ENCODE measurements at places on chromosomes 12 and 14.
A peak's percentile ranks its signal among the peaks of the same experiment; 100 is the strongest.

DNA sequence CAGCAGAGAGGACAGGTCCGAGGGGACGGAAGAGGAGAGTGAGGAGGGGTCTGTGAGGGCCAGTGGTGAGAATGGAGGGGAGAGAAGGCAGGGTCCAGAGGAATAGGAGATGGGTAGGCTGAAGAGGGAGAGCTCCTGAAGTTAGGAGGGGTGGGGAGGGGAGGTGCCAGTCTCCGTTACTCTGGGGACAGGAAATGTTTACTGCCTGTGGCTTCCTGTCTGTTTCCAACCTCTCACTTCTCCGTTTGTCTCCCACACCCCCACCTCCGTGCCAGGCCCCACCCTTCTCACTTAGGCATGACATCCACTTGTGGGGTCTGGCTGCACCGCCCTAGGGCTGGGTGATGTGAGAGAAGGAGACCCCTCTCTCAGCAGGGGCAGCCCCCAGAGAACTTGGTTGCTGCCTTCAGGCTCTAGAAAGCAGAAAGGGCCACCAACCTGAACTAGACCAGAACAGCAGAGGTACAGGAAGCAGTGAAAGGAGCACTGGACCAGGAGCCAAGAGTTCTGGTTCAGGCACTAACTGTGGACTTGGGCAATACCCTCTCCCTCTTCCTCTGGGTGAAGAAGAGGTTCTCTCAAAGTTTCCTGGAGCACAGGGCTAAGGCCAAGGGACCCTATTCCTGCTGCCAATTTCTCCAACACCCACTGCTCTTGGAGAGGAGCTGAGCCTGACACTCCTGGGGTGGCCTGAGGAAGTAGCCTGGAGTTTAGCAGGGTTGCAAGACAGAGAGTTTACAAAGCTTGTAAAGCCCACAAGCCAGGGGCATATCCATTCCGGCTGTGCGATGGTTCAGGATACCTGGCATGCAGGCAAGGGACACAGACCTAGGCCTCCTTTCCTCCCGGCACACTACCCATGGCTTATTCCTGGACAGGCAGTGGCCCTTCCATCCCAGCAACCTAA lies 5.5 kb downstream of the ITGA5 start:
- DNase-seq, result peak; percentile 75

- peak; percentile 76 for DNase-seq
Measured at GRCh38 chr12:11836282-11837151, 187.0 kb downstream of the ETV6 start.

GRCh38 chr12:111221062-111222026 lies 147.6 kb downstream of the PHETA1 start:
- no peak for DNase-seq

- DNase-seq, result no peak
Measured at GRCh38 chr12:68803948-68804656, 3.9 kb upstream of the MDM2 start.

GRCh38 chr12:1929985-1930802 lies 11.7 kb upstream of the CACNA2D4 start:
- no peak for DNase-seq

DNA sequence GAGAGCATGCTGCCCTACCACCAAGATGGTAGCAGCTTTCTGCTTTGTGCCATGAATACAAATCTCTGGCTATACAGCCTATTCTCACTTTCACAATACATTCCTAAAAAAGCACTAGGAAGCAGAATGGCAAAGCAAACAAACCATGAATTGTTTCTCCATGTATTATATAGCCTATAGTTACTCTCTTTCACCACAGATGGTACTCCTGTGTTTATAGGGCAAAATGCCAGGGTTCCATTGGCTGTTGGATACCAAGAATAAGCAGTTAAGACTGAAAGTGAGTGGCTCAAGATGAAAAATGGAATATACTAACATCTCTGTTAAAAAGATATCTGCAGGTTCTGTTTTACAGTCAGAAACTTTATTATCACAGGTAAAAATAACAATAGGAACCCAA lies 11.1 kb downstream of the ARF3 start:
- no peak for DNase-seq

DNA sequence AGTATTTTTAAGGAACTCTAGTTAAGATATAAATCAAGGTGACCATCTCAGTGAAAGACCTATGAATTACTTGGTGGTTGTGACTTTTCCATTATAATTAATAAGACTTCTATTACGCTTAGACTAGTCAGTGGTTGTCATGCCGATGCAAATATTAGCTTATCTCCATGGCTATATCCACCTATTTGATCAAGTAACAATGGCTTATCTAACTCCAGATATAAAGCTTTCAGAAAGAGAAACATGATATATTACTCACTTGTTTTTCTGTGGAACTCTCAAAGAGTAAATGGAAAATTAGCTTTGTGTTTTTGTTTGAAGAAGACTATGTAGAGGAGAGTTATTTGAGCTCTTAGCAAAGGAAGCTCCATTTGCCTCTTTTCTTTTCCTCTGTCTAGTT lies 323.8 kb upstream of the DCN start:
- no peak for DNase-seq

DNA sequence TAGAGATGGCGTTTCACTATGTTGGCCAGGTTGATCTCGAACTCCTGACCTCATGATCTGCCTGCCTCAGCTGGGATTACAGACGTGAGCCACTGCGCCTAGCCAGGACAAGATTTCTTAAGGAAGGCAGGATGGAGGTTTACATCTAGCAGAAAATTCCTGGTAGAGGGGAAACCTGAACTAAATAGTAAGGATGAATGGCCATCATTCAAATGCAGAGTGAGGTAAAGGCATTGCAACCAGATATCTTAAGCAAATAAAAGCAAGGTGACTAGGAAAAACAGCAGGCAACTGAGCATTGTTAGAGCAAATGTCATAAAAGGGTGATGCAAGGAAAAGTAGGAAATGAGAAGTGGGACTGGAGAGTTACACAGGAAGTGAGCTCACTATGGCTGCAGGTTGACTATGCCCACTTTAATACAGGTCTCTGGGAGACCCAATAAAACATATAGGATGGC lies 133.0 kb downstream of the SOX5 start:
- DNase-seq, result no peak

DNA sequence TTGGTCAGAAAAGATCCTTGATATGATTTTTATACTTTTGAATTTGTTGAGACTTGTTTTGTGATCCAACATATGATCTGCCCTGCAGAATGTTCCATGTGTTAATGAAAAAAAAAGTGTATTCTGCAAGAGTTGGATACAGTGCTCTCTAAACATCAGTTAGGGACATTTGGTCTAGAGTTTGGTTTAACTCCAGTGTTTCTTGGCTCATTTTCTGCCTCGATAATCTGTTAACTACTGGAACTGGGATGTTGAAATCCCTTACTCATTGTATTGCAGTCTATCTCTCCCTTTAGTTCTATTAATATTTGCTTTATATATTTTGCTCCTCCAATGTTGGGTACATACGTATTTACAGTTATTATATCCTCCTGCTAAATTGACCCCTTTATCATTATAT lies 18.3 kb upstream of the TXNRD1 start:
- no peak for DNase-seq

- no peak for DNase-seq
Measured at GRCh38 chr12:93380480-93381121, 2.9 kb downstream of the NUDT4 start.

DNA sequence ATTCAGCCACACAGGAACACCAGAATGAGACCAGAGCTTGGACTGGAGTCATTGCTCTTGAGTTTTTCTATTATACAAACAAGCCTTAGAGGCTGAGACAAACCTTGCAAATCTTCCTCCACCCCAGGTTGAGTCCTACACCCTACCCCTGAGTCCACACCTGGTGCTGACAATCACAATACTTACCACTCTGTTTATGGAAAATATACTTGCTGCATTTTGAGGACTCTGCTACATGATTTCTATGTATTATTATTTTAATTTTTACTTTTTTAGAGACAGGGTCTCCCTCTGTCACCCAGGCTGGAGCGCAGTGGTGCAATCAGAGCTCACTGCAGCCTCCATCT lies 101.4 kb downstream of the EGLN3 start:
- no peak for DNase-seq

- no peak for DNase-seq
Measured at GRCh38 chr14:32375663-32376062, 46.6 kb downstream of the AKAP6 start.

GRCh38 chr14:103362780-103363179 lies 22.4 kb upstream of the MARK3 start:
- no peak for DNase-seq

- DNase-seq, result no peak
Measured at GRCh38 chr12:89117448-89118034, 234.8 kb downstream of the DUSP6 start.

DNA sequence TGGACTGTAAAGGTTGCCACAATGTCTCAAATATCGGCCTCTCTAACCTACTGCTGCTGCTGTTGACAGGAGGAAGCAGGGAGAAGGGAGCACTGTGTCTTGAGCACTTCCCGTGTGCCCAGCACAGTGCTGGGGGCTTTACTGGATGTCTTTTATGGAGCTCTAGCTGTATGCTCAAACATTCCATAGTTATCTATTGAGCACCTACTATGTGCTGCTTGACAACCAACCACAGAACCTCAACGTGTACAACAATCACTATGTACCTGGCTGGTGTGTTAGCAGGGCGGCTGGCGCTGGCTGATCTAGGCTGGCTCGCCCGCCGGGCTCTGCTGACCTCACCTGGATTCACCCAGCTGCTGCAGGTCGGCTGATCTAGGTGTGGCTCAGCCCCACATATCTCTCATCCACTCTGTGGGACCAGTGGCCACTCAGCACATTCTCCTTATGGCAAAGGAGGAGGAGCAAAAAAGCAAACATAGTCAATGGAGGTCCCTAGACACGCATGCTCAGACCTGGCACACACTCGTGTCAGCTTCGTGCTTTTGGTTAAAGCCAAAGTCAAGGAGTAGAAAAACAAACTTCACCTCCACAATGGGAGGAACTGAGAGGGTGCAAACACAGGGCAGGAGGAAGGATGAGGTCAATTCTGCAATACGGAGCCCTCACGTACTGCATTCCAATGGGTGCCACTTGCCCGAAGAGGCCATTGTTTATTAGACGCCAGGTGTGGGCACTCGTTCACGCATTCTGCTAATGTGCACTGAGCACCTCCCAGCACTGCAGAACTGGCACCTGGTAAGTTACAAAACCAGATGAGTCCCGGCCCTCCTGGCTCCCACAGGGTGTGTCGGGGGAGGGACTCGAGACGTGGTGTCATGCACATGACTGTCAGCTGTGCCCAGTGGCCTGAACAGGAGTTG lies 147.2 kb downstream of the SCARB1 start:
- DNase-seq, result no peak

- peak; percentile 76 for DNase-seq
Measured at GRCh38 chr12:6443361-6443983, 1.3 kb upstream of the CD27 start.

DNA sequence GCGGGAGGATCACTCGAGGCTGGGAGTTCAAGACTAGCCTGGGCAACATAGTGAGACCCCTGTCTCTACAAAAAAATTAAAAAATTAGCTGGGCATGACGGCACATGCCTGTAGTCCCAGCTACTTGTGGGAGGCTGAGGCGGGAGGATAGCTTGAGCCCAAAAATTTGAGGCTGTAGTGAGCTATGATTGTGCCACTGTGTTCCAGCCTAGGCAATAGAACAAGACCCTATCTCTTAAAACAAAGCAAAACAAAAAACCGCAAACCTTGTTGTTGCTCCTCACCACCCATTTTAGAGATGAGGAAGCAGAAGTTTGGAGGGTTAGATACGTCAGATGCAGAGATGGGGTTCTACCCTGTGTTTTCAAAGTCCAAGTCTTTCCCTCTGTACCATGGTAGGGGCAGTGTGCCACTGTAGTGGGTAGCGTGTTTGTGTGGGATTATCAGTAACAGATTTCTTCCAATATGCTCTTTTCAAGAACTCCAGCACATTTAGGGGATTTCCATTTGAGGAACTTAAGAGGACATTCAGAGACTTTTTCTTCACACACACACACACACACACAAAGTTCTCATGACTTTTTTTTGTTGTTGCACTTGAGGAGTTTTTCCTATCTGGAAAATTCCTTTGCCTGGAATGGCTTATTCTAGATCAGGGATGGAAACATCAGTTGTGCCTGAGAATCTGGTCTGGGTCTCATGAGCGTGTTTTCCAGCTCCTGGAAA lies 186.5 kb downstream of the CHST11 start:
- DNase-seq, result no peak

GRCh38 chr12:25801734-25802133 lies 156.7 kb upstream of the RASSF8 start:
- DNase-seq, result no peak

DNA sequence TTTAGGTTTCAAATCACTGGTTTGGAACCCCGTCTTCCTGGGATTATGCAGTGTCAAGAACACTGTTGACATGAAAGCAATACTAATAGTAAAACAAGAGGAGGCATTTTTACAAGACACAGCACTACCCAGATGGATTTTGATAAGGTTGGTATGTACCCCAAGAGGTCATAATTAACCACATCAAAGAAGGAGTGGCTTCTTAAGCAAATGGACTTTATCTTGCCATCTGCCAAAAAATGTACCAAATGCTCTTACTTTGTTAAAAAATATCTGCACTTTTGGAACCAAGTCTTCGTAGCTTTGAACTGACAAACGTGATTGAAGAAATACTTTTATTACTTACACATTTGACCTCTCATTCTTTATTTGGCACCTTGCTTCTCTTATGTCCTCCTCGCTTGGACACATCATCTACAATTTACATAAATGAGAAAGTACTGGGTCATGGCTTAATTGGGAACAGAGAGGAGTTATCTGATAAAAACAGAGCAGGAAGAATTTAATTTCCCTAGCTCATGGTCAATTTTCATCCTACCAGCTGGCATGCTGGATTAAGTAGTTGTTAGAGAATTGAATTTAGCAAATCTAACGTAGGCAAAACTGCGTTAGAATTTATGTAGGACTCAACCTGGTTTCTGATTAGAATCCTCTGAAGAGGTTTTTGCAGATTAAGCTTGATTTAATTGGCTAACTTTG lies 54.5 kb upstream of the PRICKLE1 start:
- no peak for DNase-seq

DNA sequence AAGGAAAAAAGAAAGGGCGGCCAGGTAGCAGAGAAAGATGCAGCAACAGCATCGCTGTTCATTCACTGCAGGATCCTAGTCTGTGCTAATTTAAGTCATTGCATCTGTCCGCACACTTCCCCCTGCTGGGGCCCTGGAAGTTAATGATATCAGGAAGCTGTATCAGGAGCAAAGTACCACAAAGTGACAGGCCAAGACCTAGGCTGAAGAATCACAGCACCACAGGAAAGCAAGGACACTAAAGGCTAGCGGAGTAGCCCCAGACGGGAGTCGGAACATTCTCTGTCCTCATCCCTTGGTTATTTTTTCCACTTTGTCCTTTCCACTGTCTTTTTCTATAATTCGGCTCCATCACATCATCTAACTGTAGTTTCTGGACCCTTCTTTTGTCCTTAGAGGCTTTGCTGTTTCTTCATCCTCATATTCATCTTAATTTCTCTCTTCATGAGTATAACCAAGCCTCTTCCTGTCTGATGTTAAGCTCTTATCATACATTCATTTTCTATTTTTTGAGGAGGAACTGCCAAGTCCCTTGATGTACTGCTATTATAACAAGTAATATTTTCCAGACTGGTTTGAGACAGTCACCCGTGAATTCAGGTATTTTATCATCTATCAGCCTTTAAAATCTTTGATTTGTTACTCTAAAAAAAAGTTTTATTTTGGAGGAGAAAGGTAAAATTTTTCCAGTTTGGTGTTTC lies 28.3 kb downstream of the DUSP16 start:
- no peak for DNase-seq

- DNase-seq, result no peak
Measured at GRCh38 chr12:64890873-64891468, 66.5 kb downstream of the TBC1D30 start.

GRCh38 chr12:45184147-45184963 lies 31.5 kb upstream of the ANO6 start:
- no peak for DNase-seq

Data from activated naive CD8-positive, alpha-beta T cell treated with anti-CD3 and anti-CD28 coated beads for 36 hours (primary cell).